ENCODE measurements at places on chromosomes 4 and X.

DNA sequence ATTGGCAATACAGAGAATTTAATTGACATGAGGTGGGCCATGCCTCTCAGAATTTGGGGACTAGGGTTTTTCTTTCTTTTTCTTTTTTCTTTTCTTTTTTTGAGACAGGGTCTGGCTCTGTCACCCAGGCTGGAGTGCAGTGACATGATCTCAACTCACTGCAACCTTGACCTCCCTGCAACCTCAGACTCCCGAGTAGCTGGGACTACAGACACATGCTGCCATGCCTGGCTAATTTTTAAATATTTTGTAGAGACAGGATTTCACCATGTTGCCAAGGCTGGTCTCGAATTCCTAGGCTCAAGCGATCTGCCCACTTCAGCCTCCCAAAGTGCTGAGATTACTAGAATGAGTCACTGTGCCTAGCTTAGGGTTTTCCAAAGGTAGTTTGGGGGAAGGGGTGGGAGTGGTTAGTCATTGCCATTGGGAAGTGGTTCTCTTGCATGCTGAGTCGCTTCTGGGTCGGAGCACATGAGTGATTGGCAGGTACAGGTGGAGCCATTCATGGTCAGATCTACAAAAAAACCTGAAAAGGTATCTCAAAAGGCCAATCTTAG is 54.5 kb downstream of the MID2 start:
- no peak for DNase-seq

DNA sequence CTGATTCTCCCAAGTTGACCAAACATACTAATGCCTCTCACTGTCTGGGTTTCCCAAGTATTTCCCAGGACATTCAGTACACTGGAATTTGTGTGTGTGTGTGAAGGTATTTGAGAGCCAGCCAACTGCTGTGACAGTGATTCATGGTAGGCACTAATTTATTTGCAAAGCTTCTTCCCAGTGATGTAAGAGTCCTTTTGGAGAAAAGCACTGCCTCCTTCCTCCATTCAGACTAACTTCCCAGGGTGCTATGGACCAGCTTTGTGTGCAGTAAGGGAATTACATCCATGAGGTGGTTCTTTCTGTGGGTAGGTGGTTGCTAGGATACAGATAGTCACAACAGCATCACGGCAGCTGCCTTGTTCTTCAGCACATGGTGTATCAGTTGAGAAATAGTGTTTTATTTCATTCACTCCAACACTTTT is 8.7 kb downstream of the EGF start:
- no peak for DNase-seq

DNA sequence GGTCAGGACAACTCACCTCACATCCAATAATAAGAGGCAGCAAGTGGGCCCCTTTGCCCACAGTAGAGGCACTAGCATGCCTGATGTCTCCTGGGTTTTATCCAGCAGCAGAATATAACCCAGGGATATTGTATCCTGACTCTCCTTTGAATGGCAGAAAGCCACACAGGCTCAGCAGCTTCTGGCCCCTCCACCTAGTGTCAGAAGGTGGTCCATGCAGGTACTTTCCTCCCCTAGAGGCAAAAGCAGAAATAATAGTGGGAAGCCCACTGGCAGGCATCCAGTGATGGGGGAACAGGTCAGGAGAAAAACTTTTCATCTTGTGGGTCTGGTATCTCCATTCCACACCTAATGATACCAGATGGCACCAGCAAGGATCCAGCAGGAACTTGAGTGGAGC is 75.5 kb upstream of the IRS4 start:
- DNase-seq, result no peak

DNA sequence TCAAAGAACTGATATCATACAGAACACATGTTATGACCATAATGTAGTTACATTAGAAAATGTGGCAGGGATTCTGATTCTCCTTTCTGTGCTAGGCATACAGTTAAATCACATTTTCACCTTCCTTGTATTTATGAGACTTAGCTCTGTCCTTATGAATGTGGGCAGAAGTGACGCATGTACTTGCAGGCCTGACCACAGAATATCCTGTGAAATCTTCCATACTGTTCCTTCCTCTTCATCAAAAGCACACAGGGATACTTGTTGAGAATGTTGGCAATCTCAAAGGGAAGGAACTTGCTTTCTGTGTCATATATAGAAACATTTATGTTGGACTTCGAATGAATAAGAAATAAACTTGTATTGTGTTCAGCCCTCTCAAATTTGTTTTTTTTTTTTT is 17.2 kb upstream of the MYOZ2 start:
- no peak for DNase-seq

DNA sequence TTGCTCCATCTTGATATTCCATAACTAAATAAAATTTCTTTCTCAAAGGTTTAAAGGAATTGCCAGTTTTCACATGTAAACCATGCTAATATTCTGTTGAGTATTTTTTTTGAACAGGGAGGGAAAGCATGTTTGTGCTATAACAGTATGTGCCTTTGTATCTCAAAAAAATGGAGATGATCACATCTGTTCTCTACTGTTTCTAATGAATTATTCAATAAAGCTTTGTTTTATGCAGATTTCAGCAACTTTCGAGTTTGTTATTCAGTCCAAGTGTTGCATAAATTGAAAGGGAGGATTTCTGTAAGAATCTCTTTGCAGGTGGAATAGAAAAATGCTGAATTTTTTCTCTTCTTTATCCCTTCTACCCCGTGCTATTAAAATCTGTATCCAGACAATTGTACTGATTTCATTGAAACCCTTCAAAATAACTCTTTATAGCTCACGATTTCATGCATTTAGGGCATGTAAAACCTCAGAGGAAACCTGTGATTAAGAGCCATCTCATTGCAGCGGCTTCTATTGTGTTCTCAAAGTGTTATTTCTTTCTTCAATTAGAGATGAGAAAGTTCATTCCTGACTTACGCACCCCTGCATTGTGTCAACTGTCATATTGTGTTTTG is 42.1 kb downstream of the NEIL3 start:
- DNase-seq, result no peak

- no peak for DNase-seq
Observed at GRCh38 chr4:76311896-76312331, 5.4 kb downstream of the STBD1 start.

- DNase-seq, result no peak
Observed at GRCh38 chr4:15366721-15367120, 61.1 kb upstream of the C1QTNF7 start.

- DNase-seq, result no peak
Observed at GRCh38 chr4:41538017-41538733, at the start of gene LIMCH1. LIMCH1 (plus strand) TSS chr4:41538157; CDS start chr4:41605996, 67,839 bp downstream.

DNA sequence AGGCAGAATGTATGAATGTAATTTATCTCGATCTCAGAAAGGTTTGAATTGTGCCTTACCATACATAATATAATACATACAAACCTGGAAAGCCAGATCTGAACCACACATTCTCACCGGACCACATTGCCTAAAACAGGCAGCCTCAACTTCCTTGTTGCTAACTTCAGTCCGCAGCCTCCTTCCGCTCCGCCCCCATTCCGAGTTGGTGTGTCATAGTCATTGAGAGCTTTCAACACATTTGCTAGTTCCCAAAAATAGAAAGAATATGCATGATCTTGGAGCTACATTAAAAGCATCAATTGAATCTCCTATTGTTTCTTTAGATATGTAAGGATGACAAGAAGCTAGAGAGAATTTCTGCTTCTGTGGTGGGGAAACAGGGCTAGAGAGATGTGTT is 127.2 kb downstream of the ARHGEF9 start:
- no peak for DNase-seq

DNA sequence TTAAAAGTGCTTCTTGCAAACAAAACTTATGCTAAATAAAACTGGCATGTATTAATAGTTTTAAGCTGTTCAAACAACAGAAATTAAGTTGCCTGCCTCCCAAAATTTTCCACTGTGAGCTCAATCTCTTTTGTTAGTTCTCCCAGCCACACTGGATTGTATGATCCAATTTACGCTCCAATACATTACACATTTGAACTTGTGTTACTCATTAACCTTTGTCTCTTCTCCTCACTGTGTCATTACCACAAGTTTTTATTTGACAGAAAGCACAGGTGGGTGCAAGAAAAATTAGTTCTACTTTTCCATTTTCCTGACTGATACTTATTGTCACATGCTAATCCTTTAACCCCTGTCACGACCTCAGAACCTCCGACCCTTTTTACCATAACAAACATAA is 55.5 kb downstream of the SHISA3 start:
- DNase-seq, result no peak

DNA sequence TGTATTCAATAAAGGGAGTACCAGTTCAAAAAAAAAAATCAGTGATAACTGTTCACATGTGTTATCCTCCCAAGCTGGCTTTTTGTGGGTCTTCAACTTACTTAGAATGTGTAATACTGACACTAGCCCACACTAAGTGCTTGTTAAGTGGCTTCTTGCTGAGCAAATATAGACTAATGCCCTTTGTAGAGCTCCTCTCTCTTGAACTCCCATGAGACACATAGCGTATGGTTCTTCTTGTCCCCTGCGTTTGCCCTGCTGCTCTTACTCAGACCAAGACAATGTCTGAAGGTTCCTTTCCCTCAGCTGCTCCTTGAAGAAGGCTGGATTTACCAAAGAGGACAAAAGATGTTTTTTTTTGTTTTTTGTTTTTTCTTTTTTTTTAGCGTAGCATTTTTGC is 110.9 kb downstream of the FRAS1 start:
- no peak for DNase-seq

GRCh38 chr4:143558823-143559756 is 45.6 kb downstream of the SMARCA5 start:
- DNase-seq, result peak; percentile 61

DNA sequence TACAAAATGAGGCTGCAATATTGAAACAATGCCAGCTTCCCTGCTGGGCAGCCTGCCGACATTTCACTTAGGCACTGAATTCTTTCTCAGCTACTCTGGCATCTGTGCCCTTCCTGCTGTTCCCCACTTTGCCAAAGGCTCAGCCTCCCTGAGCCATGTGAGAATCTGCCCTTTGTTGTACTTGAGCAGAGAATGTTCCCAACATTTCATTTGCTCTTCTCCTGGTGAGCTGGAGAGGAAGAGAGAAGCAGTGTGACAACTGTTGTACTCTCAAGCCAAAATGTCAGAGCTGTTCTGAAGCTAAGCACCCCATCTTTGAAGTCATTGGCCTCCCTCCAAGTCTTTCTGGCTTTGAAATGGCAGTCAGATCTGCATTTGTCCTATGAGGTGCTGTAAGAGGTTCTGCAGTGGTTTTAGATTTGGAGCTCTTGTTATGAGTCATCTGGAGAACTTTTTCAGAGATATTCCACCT is 32.5 kb downstream of the LANCL3 start:
- no peak for DNase-seq

DNA sequence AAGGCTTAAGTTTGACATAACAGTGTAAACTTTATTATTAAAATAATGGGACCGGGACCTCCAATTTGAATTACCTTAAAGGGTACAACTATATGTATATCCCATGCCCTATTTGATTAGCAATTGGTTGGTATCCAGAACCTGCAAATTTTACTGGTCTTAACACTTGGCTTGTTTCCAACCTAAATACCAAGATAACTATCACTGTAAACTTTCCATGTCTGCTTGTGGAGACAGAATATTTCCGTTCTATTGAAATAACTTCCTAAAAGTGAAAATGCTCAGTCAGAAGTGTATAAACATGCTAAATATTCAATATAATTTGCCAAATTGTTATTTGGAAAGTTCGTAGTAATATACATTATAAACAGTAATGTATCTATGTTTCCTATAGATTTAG is 154.0 kb downstream of the TMEM47 start:
- DNase-seq, result no peak
